ENCODE measurements at places on chromosomes 1 and 21.
A peak's percentile ranks its signal among the peaks of the same experiment; 100 is the strongest.

DNA sequence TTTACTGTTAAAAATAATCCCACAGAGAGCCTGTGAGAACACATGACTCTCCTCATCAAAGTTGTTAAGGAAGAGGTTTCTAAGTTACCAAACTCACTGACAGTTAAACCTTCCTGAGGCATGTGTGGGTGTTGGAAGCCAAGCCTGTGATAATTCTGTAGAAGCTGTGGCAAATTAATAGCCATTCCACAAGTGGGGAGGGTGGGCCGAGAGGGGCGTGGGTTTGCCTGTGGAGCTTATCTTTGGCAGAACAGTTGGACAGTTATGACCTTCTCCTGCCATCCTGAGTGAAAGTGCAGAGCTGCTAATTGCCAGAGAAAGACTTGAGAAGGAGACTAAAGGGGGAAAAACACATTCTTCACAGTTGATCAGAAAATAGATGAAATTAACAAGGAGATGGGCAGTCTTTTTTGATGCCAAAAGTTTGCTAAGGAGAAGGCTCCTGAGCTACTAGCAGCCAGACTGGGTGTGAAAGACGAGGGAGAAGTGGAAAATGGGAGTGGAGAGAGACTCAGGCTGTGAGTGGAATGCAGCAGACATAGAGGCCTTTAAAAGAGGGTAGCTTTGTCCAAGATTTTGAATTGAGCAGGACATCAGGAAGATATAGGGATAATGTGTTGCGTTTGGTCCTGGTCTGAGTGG is 1.6 kb upstream of the PLA2G2C start:
- DNase-seq = no peak

- no peak for DNase-seq
Observed at GRCh38 chr1:153534925-153535241, 908 bp downstream of the S100A6 start.

DNA sequence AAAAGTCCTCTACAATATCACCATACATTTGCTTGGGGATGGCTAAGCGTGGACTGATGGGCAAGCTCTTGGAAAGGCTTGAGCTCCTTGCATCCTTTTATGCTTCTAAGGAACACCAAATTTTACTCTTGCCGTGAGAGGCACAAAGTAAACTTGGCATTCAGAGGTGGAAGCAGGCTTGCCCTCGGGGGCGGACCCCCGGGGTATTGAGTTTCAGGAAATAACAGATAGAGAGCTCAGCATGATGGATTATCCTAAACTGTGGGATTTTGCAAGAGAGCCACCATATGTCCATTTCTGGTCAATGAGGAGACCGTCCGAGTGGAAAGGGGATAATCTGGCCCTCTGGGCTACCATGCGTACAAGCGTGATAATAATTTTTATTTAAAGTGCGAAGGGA is 14.0 kb downstream of the IFI16 start:
- no peak for DNase-seq

- no peak for DNase-seq
Observed at GRCh38 chr1:38021969-38022368, 9.4 kb downstream of the UTP11 start.

GRCh38 chr1:221227872-221228337 is 348.7 kb downstream of the HLX start:
- no peak for DNase-seq

GRCh38 chr21:39153842-39154241 is 29.4 kb downstream of the PSMG1 start:
- DNase-seq = no peak

DNA sequence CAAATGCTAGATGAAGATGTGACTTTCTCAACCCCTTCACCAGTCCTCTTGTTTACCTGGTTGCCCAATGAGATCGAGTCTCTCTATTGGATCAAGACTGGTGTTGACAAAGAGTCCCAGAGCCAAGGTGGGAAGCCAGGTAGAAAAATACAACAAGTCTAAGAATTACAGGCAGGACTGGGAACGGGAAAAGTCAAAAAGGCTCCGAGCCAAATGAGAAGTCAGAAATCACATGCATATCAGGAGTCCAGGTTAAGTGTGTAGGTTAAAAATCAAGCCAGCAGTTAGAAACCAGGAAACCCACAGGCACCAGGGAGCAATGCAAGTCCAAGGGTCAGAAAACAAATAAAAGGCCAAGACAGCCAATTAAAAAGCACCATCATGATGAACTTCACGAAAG is 27.4 kb upstream of the DUSP23 start:
- no peak for DNase-seq

DNA sequence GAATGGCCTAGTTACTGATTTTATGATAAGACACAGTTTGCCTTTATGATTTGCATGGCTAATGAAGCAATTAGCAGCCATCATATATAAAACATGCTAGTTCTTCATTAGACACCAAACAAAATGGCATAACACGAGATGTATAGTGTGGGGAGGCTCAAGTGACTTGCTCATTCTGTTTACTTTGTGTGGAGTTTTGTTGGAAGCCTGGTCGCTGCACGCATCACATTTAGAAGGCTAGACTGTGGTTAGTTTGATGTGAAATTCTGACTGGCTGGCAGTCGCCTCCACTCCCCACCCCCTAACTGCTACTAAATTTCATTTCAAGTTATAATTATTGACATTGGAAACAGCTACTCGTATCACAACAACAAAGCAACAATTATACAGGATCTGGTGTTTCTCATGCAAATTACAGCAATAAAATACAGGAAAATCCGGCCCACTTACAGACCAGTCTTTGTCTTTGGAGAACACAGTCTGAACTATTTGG is 356.1 kb downstream of the LMO4 start:
- DNase-seq = no peak

GRCh38 chr1:77709727-77710126 is 27.3 kb upstream of the ZZZ3 start:
- DNase-seq = no peak

DNA sequence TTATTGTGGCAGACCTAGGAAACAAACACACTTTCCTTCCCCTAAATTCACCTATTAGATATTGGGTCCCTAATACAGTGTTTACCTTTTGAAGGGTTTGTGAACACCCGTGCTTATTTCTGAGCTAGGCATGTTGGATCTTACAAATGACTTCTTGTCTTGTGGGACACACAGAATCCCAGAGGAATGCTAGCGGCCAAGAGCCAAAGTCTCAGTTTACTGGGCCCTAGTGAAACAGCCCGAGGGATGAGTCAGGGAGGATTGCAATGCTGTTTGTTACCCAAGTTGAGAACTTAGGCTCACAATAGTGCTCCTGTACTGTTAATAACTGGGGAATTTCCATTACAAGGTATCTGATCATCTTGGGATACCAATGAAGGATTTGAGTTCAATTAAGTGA is 100.1 kb upstream of the AKT3 start:
- DNase-seq = no peak

DNA sequence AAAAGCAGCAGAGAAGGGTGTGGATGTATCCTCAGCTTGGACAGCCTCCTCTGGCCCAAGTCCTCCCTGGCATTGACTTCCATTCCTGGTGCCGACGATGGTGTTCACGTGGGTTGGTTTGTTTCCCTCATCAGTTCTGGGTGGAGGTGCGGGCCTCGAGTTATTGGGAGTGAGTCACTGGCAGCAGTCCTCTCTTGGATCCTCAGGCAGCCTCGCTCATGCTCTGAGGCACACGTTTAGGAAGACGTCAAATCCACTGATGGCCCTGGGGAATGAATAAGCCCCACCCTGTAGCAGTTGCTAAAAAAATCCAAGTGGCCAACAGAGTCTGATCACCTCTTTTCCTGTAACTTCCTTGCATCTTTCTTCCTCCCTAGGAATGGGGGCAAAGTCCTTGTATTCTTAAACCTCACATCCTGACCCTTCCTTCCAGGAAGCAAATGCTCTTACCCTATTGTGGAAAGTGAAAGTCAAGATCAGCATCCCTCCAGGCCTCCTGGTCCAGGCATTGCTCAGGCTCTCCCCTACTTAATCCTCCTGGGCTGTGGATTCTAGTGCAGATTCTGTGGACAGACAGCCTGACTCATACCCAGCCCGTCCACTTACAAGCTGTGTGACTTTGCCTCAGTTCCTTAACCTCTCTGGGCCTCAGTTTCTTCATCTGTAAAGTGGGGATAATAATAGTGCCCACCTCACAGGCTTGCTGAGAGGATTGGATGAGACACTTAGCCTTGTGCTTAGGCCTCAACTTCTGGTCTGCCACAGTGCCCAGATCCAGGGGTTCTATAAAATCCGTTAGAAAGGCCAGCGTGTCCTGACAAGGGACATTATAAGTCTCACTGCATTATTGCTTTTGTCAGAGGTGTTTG is 111.1 kb downstream of the TLR5 start:
- no peak for DNase-seq

DNA sequence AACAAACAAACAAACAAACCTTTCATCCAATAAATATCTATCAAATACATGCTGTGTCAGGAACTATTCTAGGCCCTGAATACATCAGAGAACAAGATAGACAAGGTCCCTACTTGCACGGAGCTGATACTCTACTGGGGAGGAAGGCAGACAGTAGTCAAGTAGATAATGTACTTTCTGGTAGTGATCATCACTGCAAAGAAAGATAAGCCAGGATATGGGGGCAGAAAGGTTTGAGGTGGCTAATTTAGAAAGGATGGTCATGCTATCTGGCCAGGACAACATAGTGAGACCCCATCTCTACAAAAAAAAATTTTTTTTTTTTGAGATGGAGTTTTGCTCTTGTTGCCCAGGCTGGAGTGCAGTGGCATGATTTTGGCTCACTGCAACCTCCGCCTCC is 9.3 kb upstream of the MEX3A start:
- no peak for DNase-seq

DNA sequence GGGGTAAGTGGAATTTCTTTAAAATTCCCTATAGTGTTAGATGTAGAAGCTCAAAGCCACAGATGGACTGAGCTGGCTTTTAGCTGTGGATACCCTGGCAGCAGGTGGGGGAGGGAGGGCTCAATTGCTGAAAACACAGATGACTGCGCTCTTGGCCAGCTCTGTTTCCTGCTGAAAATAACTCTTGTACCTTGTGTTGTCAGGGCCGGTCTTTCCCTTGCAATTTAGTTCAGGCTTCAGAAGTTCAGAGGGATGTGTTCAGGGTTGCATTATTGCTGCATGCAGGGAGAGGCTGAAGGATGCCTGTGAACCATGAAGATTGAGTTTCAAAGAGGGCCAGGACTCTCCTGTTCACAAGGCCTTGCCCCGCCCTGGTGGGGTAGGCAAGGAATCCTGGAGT is 58.1 kb upstream of the GCLM start:
- DNase-seq = no peak

DNA sequence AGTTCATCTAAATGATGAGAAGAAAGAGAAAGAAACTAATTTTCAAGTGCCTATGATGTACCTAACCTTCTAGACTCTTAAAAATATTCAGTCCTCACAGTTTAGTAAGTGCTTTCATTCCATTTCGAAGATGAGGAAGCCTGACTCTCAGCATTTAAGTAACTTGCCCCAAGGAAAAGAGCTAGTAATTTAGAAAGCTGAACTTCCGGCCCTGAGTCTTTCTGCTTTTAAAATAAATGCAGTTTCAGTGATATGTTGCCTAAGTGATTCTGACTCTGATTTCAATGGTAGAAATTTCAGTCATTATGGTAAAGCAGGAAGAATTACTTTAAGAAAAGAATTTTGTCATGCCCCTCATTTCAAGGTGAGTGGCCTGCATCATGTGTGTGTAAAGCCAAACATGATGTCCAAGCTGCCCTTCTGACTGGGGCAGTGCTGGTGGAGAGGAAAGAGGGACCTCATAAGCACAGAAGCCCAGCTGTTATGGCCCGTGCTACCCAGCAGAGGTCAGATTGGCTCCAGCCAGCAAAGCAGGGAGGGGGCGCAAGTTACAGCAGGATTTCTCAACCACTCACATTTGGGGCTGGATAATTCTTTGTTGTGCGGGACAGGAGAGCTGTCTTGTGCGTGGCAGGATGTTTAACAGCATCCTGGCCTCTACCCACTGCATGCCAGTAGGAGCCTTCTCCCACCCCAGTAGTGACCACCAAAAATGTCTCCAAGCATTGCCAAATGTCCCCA is 10.7 kb downstream of the ATP1A4 start:
- DNase-seq = peak; percentile 60

DNA sequence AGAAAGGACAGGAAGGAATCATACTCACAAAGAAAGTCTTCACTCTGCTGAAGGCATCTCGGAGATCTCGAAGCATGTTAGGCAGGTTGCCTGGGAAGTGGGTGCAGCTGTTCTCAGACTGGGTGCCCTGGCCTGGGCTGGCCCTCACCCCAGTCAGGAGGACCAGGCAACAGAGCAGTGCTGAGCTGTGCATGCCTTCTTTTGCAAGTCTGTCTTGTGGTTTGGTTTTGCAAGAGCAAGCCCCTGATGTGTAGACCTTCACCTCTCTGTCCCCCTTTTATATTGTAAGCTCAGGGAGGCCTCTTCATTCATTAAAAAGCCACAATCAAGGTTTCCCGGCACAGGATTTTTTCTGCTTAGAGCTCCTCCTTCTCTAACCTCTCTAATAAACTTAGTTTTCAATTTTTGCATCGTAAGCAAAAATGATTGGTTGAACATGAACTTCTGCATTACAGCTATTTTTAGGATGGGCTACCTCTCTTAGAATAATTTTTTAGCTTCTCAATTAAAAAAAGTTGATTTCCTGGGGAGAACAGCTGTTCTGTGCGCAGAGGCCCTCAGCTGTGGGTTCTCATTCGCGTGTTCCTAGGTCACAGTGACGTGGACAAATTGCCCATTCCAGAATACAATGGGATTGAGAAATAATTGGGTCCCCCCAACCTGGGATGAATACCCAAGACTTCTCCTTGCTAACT is at the start of gene IL10:
IL10 (minus strand) TSS at position 252 of the 695 bp plus-strand sequence; CDS start at position 193, 59 bp downstream.
- DNase-seq = no peak

GRCh38 chr1:235325854-235326253 is 2.1 kb downstream of the ARID4B start:
- DNase-seq = no peak

- no peak for DNase-seq
Observed at GRCh38 chr1:195664628-195665027, 943.6 kb downstream of the KCNT2 start.

GRCh38 chr1:183989078-183989577 is 48.4 kb downstream of the COLGALT2 start:
- DNase-seq = no peak

DNA sequence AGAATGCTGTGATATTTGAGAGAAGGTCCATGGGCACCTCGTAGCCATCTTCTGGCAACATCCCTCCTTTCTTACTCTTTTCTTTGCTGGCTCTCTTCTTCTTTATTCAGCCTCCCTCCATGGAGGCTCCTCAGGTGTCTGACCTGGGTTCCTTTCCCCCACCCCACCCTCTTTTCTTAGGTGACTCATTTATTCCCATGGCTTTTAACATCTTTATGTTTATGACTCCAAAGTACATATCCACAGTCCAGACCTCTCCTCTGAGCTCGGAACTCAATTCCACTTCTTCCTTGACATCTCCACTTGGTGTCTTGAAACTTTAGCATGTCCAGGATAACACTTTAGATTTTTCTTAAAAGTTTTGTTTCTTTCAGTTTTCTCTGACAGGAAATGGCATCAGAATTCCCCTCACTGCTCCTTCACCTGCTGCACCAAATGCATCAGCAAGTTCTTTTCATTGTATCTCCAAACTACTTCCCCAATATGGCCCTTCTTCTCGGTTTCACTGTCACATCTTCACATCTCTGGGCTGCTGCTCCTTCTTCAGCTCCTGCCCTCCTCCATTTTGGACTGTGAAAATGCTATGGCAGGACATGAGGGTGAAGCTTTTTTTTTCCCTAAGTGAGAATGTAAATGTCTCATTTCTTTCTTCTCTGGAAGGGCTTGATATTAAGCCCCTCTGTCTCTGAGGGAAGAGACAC is 95.9 kb downstream of the GIPC2 start:
- no peak for DNase-seq

- DNase-seq = no peak
Observed at GRCh38 chr1:227779021-227779441, 36.4 kb upstream of the PRSS38 start.

GRCh38 chr1:204523605-204524215 is 7.5 kb downstream of the MDM4 start:
- no peak for DNase-seq

All from endothelial cell (in vitro differentiated cells).